ENCODE measurements at places on chromosomes 1 and 21. TPM values are rescaled to one million over a fixed set of nuclear protein-coding genes. Genes with fewer than 3 reads are reported as not detected.
A peak's percentile ranks its signal among the peaks of the same experiment; 100 is the strongest.

DNA sequence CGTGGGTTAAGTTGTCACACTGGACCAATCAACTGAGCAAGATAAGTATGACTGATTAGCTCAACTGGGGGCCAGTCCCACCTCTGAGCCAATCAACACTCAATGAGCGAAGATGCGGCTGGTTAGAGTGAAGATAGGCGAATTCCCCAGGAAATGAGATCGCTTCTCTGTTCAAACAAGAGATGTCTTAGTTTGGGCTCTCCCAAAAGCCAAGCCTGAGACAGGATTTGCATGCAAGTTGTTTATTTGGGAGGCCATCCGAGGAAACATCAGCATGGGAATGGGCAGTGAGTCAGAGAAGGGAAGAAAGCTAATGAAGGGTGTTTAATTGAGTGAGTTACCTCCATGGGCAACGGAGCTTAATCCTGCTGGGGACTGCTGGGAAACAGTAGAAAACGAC, 4.9 kb upstream of the GJB5 start:
- no peak for DNase-seq

- no peak for DNase-seq
These were observed 13.2 kb downstream of the CAPZB start for GRCh38 chr1:19472174-19472573.

DNA sequence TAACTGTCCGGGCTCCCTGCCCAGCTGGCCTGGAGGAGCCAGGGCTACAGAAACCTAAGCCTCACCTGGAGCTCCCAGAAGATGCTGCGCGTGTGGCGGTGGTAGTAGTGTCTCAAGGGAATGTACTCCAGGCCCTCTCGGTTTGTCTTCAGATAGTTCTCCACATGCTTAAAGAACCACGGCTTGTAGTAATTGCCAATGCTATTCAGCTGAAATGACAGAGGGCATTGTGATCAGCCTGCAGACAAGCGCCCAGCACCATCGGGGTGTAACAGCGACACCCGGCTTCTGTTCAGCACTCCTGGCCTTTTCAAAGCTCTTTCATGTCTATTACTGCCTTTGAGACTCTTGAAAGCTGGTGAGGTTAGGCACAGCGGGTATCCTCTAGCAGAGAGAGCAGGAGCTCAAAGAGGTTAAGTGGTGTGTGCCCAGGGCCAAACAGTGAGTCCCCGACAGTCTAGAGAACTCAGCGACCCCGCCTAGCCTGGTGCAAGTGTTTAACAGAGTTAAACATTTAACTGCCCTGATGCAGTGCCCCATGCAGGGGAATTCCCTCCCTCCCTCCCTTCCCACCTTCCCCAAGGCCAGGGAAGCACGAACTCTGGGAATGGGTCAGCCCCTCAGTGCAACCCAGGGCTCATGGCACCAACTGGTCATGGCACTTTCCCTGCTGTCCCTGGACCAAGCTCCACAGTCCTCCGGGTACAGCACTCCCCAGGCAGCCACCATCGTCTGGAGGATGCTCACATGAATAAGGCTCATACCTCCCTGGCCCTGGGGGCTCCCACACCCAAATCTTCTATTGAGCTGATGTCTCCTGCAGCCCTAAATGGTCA, 21.5 kb downstream of the DHCR24 start:
- no peak for DNase-seq

GRCh38 chr1:212074313-212074712, 38.8 kb downstream of the DTL start:
- DNase-seq, result no peak

DNA sequence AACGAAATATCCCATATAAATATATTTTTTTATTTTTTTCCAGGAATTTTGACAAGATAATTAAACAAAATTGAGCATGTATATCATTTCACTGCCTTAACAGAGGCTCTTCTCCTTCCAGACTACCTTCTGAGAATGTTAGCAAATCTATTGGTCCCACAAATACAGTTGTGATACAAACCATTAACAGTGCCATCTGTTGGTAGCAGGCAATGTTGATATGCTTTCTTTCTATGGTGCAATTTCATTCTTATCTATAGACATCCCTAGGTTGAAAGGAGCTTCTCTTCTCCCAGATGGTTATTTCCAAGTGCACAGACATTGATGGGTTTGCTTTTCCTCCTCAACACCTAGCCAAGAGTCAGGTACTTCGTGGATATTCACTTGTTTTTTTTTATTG, 303.6 kb downstream of the USH2A start:
- peak; percentile 64 for DNase-seq

DNA sequence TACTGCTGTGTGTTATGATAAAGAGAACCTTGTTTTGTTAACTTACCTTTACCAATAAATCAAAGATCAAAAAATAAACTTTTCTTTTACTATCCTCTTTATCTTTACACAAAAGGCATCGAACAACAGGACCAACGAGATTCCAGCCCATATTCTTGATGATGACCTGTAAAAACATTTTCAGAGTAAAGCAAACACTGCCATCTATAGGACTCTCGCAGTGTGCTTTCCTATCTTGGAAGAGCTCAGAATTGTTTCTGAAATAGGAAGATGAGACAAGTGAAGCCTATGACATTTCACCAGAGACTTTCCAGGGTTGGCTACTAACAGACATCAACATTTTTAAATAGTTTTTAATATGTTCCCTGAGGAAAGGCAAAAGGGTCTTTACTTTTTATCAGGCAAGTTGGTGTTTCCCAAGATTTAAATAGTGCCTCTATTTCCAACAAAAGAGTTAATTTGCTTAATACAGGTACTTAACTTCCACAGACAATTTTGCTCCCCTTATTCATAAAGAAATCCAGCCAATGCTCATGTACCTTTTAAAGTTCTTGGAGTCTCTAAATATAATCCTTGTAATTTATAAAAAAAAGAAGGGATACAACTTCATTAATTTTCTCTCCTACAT, 7.3 kb downstream of the GLMN start:
- DNase-seq, result peak; percentile 58

GRCh38 chr1:87200875-87201638, 127.6 kb upstream of the LMO4 start:
- no peak for DNase-seq

DNA sequence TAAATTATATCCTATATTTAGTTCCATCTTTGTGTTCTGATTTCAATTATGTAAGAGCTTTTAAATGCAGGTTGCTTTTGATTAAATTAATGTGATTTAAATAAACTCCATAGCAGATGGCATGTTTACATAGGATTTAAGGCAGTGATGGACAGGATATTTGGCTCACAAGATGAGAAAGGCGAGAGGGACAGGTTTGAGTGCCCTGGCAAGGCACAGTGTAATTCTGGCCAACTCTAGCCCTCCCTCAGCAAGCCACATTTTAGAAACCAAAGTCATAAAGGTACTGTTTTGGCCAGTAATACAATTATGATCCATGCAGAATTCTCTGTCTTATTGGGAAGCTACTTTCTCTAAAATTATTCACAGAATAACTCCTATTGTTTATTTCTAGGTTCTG, 50.6 kb upstream of the C1orf146 start:
- no peak for DNase-seq

- DNase-seq, result no peak
These were observed 27.8 kb upstream of the FMO4 start for GRCh38 chr1:171286032-171286705.

- DNase-seq, result no peak
These were observed 742 bp upstream of the PDE9A start for GRCh38 chr21:42652527-42653230.

DNA sequence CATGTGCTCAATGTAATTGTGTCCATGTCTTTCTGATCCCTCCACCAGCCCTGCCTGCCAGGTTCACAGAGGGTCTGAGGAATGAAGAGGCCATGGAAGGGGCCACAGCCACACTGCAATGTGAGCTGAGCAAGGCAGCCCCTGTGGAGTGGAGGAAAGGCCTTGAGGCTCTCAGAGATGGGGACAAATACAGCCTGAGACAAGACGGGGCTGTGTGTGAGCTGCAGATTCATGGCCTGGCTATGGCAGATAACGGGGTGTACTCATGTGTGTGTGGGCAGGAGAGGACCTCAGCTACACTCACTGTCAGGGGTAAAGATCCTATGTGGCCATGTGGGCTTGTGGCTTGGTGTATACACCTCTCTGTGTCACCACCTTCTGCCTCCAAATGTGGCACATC, 91.4 kb downstream of the OBSCN start:
- no peak for DNase-seq

GRCh38 chr1:104699433-104699832, 949.7 kb downstream of the AMY1C start:
- DNase-seq, result no peak

- no peak for DNase-seq
These were observed 85.0 kb upstream of the LYST start for GRCh38 chr1:235951661-235952060.

- DNase-seq, result no peak
These were observed 30.4 kb upstream of the RNF2 start for GRCh38 chr1:185014941-185015340.

DNA sequence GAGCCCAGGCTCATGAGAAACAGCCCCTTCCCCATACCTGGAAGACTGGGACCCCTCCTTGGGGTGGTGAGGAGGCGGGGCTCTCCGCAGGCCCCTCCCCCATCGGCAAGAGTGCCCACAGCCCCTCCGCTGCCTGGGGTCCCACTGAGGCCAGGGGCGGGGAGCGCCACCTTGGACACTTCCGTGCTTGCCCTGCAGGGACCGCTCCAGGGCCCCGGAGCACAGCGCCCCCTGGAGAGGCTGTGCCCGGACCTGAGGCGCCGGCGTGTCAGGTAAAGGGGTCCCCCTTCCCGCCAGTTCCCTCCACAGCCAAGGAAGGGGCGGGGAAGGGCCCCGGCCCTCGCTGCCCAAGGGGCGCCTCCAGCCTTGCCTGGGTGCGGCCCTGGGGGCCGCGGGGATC, 21.5 kb downstream of the INAVA start:
- no peak for DNase-seq

- DNase-seq, result no peak
These were observed 227.2 kb downstream of the PTGER3 start for GRCh38 chr1:70820396-70820795.

DNA sequence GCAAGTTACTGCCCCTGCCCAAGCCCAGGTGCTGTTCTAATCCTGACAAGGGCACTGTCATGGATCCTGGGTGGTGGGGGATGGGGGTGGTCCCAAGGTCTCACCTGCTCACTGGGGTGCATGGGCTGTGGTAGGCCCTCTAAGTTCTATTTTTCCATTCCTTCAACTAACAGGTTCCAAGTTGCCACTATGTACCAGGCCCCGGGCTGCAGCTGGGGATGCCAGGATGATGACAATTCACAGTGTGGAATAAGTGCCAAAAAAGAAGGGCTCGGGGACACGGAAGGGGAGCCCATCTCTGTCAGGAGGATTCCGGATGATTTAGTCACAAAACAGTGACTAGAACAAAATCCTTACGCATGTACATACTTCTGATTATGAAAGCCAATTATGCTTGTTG, 76.0 kb downstream of the STUM start:
- DNase-seq, result no peak

DNA sequence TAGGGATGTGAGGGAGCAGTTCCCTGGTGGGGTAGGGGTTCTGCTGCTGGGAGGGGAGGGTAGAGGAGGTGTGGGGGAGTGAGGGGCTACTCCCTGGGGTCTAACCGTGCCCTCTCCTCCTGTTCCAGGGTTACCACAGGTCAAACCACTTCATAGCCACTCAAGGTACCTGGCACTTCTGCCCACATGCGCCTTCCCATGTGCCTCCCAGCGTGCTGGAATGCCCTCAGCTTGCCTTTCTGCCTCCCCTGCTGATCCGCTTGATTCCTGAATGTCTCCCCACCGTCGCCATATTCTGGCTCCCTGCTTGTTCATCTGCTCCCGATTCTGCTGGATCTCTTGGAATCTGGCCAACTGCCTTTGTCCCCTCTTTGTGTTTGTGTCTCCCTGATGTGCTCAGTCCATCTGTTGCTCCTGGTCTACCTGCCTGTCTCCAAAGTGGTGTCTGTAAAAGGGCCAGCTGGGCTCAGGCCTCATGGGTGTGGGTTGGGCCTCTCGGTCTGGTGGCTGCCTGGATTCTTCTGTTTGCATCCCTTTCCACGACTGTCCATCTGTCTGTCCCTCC, 74.4 kb downstream of the PTPRU start:
- no peak for DNase-seq

GRCh38 chr1:237042526-237042891, 525 bp downstream of the RYR2 start:
- no peak for DNase-seq

DNA sequence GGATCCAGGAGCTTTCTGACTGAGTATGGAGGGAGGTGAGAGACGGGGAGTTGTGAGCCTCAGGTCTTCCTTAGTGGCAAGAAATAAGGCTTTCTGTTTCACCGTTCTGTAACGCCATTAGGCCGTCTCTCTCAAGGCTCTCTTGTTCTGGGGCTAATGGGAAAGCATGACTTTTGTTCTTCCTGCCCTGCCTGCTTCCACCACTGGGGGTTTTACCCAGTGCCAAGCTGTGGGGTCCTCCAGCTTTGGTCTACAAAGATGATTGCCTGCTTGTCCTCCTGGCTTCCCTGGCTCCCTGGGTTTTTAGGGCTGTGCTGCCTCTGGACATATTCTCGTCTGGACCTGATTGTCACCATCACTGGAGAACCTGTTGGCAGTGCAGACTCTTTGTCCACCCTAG, 74.8 kb upstream of the TINAGL1 start:
- DNase-seq, result no peak

The SDC3 gene
- total RNA-seq, result 0.04 TPM

The NR0B2 gene
- total RNA-seq, result not detected

The CCDC185 gene
- total RNA-seq, result not detected

The GPR25 gene
- total RNA-seq, result not detected

The LCE3E gene
- not detected for total RNA-seq

The TNFRSF4 gene
- not detected for total RNA-seq

The BTBD8 gene
- total RNA-seq, result 0.86 TPM

The OR10J1 gene
- 0.11 TPM for total RNA-seq

The GSTM1 gene
- 8.5 TPM for total RNA-seq

The TDRD10 gene
- not detected for total RNA-seq

The TBX19 gene
- total RNA-seq, result 1.1 TPM

All from Karpas-422 (cell line).